ENCODE measurements at places on chromosomes 3 and 15. TPM values are rescaled to one million over a fixed set of nuclear protein-coding genes. Genes with fewer than 3 reads are reported as not detected.

- no peak overlapping the region for H3K4me3 ChIP-seq
- no peak overlapping the region for H3K27ac ChIP-seq
These were observed 197.7 kb upstream of the ROBO2 start for GRCh38 chr3:76842216-76842615.

- no peak overlapping the region for H3K4me3 ChIP-seq
- H3K27me3 ChIP-seq = no peaks in the 10 kb centered on the region
- no peaks in the 10 kb centered on the region for H3K36me3 ChIP-seq
- no peak for DNase-seq
- no peaks in the 10 kb centered on the region for H3K4me1 ChIP-seq
These were observed 14.6 kb upstream of the RASGRF1 start for GRCh38 chr15:79105141-79105540.

- DNase-seq = peak; percentile 71
- no peaks in the 10 kb centered on the region for H3K4me1 ChIP-seq
- H3K36me3 ChIP-seq = peaks cover 10% of the 10 kb centered on the region
- H3K4me3 ChIP-seq = peak overlapping the region; percentile 73
- H3K27me3 ChIP-seq = no peaks in the 10 kb centered on the region
These were observed 922 bp downstream of the RAB11A start for GRCh38 chr15:65869954-65870871.

DNA sequence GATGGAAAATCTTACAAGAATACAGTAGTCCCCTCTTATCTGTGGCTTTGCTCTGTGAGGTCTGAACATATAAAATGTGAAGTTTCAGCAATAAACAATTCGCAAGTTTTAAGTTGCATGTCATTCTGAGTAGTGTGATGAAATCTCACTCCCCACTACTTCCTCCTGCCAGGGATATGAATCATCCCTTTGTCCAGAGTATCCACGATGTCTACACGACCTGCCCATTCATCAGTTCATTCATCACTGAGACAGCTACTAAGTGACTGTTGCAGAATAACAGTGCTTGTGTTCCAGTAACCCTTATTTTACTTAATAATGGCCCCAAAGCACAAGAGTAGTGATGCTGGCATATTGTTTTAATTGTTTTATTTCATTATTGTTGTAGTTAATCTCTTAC, 489.2 kb upstream of the UBE2E2 start:
- no peak overlapping the region for H3K27ac ChIP-seq
- no peak for DNase-seq
- H3K4me3 ChIP-seq = no peak overlapping the region
- H3K4me1 ChIP-seq = peaks cover 5% of the 10 kb centered on the region
- no peaks in the 10 kb centered on the region for H3K27me3 ChIP-seq

DNA sequence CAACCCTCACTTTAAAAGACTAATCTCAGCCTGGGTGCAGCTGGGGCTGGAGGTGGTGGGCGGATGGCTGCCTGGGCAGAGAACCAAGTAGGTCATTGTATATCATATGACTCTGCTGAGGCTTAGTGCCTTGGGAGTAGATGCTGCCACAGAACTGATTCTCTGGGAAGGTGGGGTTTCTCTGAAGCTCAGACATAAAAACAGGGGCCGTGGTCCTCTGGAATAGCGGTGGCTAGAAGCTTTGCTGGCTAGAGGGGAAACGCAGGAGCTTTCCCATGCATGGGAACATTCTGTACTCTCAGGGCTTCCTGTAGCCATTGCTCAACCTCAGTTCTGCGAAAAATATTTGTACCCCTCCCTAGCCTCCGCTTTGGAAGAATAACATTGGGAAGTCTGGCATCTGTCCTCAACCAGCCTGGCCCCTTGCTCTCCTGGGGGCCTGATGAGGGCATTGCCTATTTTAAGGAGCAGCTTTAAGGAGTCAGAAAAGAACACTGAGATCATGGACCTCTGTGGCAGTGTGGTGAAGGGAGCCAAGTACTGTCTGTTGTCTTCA, 14.7 kb downstream of the TIMP4 start:
- peak overlapping the region; percentile 64 for H3K27ac ChIP-seq
- no peaks in the 10 kb centered on the region for H3K36me3 ChIP-seq
- peak; percentile 52 for DNase-seq
- H3K4me1 ChIP-seq = peaks cover 61% of the 10 kb centered on the region
- H3K27me3 ChIP-seq = no peaks in the 10 kb centered on the region
- no peak overlapping the region for H3K4me3 ChIP-seq

DNA sequence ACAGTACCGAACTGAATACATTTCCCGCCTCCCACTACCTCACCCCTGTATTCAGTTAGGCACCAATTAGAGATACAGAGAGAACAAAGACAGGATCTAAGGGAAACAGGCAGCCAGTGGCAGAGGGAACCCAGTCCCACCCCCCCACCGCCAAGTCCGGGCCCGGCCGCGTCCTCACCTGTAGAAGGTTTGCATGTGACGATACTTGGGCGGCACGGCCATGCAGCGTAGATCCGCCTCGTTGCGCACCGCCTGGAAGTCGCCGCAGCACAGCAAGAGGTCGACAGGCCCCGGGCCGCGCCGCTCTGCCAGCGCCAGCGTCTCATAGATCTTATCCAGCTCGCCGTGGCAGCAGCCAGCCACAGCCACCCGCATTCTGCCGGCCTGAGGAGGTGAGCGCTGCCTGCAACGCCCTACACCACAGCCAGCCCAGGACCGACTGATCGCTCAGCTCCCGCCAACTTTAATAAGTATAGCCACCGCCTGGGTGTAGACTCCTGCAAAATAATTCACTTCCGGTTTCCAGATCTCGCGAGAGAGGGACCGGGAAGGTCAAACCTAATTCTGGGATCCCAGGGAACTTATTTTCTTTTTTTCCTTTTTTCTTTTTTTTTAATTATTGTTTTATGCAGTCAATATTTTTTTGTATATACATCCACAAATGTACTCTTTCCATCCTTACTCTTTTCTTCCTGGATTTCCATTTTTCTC, at the start of gene DBR1:
DBR1 (minus strand) TSS at position 501 of the 711 bp plus-strand sequence; CDS start at position 375, 126 bp downstream.
- peak within 1 kb of the TSS; percentile 82 for H3K27ac ChIP-seq
- peaks cover 14% of the 10 kb centered on the region for H3K36me3 ChIP-seq
- H3K4me1 ChIP-seq = peaks cover 9% of the 10 kb centered on the region
- peak; percentile 69 for DNase-seq

- H3K36me3 ChIP-seq = peaks cover 15% of the 10 kb centered on the region
- H3K4me1 ChIP-seq = no peaks in the 10 kb centered on the region
- H3K27me3 ChIP-seq = no peaks in the 10 kb centered on the region
- H3K4me3 ChIP-seq = no peak overlapping the region
- H3K27ac ChIP-seq = peak overlapping the region; percentile 49
- DNase-seq = no peak
These were observed 10.3 kb upstream of the EIF1B start for GRCh38 chr3:40299130-40299720.

Gene PLAAT1
- 4.9 TPM for total RNA-seq

Gene SLC22A14
- total RNA-seq = not detected

Gene PSTPIP1
- total RNA-seq = 3.1 TPM

Gene CCR1
- total RNA-seq = 24.9 TPM

Gene TLR9
- total RNA-seq = not detected
